T1000 (cell line): ENCODE measurements at places on chromosomes 7 and 10.

DNA sequence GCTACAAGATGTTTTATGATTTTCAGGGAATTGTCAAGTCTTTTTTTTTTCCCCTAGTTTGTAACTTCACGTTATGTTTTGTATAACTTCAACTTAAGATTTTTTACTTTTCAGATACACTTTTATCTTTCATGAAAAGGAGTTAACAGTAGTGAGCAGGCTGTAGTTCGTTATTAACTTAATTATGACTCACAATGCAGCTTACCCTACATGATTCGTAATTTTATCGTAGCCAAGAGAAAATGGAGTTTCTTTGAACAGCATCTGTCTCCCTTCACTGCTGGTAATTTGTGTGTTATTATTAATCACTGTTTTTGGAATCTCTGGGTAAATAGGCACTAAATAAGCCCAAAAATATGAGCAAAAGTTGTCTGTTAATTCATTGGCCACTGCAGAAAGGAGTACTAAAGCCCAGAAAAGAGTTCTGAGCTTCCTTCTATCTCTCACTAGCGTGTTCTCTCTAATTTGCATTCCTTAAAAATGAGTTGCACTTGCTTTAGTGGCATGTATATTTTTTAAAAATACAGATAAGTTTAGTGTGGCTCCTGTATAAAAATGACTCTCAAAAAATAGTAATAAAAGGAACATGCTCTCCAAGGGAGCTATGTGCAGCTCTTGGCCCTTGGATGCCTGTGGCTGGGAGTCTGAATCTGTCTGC lies 36.1 kb downstream of the RALA start:
- DNase-seq, result no peak

GRCh38 chr10:52997007-52997406 lies 224.4 kb upstream of the MBL2 start:
- no peak for DNase-seq

DNA sequence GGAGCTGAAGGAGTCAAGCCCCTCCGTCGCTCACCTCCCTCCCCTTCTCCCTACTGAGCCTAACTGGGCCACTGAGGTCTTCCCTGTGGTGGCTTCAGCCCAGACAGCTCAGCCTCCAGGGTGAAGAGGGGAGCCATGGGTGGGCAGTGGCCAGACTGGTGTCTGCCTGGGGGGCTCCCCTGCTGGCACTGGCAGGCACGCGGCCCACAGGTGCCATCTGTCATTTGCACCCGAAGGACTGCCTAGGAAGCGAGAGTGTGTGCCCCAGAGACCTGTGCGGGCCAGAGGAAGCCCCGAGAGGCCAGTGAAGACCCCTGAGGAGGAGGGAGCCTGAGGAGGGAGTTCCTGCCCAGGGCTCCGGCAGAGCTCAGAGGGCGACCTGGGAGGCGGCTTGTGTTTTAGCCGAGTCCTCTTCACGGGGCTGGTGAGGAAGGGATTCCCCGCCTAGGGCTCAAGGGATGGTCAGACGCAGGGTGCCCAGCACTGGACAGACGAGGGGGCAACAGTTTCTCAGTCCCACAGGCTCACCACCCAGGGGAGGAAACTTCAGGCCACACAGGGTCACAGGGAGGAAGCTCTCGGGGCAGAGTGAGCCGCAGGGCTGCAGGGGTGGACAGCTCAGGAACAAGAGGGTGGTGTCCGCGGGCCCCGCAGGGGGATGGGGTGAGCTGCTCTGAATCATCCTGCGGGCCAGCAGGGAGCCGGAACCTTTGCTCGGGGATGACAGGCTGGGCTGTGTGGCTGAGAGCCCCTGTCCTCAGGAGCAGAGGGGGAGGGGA lies 76.2 kb upstream of the PPP2R2D start:
- DNase-seq, result no peak

DNA sequence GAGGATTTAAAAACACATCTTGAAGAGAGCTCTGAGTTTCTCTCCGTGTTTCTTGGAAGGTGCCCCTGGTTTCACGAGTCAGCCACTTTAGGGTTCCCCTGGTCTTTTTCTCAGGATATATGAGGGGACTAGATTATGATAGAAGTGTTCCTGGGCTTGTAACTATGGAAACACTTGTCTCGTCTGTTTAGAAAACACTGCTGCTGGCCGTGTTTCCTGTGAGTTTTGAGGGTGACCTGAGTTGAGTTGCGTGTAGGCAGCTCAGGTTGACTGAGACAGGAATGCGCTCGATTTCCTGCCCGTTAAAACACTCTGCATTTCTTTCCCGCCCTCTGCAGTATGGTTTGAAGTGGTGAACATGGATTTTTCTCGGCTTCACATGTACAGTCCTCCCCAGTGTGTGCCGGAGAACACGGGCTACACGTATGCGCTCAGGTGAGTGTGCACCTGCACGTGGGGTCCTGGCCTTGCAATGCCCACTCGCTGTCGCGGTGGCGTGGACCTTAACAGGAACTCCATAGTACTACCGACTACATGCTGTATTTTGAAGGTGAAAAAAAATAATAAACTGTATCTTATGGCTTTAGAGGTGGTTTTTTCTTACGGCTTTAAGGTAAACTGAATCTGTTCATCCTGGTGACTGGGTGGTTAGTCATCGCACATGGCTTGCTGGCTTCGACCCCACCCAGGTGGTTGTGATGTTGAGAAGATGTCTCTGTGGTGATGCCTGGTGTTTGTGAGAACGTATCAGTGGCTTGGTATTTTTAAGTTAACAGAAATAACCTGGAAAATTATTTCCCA lies at the start of gene SUN1:
Gene SUN1 (plus strand): TSS at position 310 of the 801 bp plus-strand sequence. CDS start 49 bp downstream, at position 359.
- DNase-seq, result no peak

DNA sequence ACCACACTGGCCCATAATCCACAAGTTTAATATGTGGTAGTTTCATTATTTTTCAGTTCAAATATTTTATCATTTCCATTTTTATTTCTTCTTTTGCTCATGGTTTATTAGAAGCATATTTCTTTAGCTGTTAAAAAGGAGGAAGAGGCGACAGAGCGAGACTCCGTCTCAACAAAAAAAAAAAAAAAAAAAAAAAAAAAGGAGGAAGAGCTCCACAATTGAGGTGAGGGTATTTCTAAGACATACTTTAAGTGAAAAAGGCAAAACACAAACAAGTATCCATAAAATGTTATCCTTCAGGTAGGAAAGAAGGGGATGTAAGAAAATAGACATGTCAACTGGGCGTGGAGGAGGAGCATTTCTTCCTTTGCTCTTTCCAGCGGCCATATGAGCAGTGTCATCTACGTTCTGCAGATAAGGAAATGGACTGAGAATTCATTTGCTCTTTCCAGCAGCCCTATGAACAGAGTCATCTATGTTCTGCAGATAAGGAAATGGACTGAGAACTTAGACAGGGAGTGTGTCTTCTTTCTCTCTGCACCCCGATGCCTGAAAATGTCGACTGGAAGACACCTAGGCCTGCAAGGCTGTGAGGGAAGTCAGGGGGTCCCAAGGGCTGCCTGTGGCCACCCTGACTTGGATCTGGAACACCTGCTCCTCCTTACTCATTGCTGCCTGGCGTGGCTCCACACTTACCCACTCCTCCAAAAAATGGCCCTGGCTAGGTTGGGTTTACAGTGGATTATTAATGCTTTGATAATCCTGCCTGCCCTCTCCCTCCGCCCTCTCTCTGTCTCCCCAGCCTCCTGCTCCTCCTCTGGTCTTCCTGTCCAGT lies 18.9 kb upstream of the RAMP3 start:
- no peak for DNase-seq

DNA sequence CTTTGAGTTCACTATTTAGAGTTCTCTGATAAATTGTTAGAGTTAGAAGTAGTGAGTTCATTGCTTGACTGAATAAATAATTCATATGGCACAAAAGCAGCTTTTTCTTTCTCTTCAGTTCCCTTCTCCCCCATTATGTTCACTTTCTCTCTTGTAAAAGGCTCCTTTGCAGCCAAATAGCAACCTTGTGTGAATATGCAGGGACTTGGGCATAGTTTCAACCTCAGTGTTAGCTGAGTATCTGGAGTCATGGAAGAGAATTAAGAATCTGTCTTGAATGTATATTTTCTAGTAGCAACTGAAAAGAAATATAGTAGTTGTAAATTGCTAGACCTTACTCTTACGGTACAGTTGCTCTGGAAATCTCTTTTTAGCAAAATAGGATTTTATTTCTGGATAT lies 31.9 kb downstream of the ZEB1 start:
- DNase-seq, result no peak

GRCh38 chr7:115600207-115600606 lies 430.4 kb downstream of the TFEC start:
- no peak for DNase-seq

GRCh38 chr7:155734445-155734809 lies 77.8 kb downstream of the SHH start:
- no peak for DNase-seq

DNA sequence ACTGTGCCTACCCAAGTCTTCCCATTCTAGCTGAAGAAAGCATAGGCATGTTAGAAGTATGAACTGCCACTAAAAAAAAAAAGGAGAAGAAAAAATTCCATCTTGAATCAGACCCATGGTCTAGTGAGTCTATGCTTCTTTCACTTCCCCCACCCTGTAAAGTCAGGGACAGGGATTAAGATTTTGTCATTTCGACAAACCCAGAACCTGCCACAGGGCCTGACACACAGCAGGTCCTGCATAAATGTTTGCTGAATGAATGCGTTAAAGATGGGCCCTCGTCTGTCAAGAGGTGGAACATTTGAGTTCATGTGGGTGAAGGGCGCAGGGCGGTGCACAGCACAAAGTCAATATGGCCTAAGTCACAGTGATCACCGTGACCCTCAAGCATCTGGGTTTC lies 4.9 kb downstream of the HIPK2 start:
- DNase-seq, result no peak

DNA sequence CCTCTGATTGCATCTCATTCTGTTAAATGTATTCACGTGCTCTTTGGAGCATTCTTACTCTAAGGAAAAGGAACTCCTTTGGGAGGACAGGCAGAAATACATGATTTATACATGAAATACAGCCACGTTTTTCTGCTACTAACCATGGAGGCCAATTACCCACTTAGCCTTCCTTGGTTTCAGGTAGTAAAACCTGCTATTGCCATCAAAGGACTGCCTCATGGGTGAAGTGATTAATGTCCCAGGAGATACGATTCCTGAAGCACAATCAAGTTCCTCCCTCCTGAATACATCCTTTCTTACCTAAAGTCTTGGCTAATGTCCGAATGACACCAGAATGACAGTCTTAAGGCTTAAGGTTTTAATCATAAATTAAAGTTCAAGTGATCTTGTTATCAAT lies 58.5 kb upstream of the PIK3CG start:
- no peak for DNase-seq

- no peak for DNase-seq
Measured at GRCh38 chr10:85977642-85978041, 389.0 kb downstream of the GRID1 start.

DNA sequence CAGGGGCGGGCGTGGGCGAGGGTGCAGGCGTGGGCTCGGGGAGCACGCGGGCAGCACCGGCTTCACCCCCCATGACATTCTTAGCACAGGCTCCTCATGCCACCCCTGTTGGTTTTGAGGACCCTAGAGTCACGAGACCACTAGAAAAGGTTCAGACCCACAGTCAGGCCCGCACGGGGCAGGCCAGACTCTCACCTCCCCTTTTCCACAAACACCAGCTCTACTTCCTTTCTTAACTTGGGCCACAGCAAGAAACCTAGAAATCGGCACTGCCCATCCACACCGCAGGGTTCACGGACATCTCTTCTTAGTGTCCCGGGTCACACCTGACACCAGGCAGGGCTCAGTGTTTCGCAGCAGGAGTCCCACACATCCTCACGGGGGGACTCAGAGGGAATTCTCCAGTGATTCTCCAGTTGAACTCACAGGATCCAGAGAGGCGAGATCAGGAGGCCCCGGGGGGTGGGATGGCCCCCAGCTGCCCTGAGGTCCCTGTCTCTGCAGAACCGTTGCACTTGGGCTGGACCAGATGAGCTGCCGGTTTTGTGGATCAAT lies 52.0 kb downstream of the JAKMIP3 start:
- DNase-seq, result no peak

DNA sequence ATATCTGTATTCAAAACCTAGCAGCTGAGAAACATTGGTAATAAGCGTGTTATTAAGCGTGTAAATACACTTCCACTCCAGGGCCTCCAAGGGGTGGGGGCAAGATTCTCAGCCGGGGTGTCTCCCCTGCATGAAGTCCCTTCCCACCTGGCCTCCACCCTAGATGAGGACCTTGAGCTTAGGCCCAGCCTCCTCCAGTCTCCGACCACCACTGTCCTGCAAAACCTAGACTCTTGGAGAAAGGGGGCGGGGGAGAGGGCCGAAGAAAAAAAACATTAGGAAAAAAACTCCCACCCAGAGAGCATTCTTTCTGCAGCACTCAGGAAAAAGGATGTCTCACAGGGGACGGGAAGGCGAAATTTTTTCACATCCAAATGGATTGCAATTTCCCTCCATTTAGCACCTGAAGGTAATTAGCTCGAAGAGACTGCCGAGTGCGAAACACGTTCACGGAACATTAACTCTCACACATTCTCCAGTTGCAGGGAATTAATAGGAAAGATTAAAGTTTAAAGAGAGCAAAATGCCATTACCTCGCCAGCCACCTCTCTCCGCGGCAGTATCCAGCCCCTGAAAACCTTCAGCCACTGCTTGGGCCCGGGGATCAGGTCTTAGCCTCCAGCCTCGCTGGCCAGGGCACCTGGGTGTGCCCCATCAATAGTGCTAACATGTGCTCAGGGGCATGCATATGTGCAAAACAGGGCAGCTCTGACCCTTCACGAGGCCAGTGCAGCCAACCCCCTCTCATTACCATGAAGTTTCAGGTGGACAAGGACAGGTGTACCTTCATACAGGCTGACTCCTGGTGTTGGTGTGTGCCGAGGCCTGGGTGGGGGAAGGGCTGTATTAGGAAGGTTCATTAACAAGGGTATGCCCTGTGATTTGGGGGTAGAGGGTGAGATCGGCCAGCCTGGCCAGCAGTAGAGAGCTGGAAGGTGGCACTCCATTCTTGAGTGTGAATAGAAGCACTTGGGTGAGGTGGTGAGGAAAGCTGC lies 77.2 kb downstream of the HIF1AN start:
- DNase-seq, result no peak

DNA sequence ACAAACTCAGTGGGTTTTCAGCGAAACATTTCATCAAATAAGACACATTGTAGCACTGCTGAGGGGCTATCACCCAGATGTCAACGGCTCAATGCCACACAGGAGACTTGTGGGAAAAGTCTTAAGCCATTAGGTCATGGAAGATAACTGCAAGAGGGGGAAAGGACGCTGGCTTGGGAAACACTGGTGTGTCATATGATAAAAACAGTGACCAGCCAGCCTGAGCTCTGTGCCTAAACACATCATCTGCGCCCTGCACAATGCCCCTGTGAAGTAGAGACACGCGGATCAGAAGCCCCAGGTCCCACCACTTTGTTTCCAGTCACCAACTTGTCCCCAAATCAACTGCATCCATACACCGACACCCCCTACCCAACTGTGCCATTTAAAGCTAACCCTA lies 116.7 kb downstream of the TNS3 start:
- DNase-seq, result no peak

DNA sequence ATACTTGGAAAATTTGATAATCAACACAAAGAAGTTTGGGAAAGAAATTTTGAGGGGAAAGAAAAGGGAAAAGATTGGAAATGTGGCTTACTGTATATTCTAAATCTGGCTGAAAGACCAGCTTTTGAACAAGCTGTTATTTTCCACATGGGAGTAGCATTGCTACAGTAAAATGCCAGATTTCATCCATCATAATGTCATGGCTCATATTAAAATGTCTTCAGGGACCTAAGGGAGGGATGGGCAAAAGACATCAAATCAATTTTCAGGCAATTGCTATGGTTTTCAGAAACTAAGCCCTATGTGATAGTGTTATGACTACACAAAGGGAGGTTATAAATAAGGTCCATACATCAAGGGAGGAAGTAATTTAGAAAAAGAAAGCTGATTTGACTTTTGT lies 1116.9 kb upstream of the CELF2 start:
- no peak for DNase-seq

GRCh38 chr7:132610995-132611394 lies 34.7 kb upstream of the PLXNA4 start:
- no peak for DNase-seq

- DNase-seq, result no peak
Measured at GRCh38 chr7:85641331-85641730, 454.5 kb upstream of the SEMA3D start.
